Fibroblast of skin of left quadriceps (primary cell): ENCODE measurements at places on chromosomes 1 and 21.

- no peak for DNase-seq
These were observed 73.8 kb downstream of the MTR start for GRCh38 chr1:236868625-236869467.

DNA sequence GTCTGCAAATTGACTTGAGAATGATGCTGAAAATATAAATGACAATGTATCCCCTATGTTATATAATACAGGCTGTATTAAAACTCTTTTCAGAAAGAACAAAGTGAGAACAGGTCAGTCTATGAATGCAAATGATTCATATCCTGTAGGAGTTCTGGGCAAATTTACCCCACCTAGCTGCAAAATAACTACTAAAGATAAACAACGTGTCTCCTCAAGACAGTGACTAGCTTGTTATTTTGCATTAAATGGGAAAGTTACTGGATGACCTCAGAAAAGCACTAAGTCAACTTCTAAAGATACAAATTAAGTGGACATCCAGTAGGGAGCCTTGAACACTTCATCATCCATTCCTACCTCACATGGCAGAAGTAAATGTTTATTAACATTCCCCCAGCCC lies 11.1 kb downstream of the RNF19B start:
- no peak for DNase-seq

DNA sequence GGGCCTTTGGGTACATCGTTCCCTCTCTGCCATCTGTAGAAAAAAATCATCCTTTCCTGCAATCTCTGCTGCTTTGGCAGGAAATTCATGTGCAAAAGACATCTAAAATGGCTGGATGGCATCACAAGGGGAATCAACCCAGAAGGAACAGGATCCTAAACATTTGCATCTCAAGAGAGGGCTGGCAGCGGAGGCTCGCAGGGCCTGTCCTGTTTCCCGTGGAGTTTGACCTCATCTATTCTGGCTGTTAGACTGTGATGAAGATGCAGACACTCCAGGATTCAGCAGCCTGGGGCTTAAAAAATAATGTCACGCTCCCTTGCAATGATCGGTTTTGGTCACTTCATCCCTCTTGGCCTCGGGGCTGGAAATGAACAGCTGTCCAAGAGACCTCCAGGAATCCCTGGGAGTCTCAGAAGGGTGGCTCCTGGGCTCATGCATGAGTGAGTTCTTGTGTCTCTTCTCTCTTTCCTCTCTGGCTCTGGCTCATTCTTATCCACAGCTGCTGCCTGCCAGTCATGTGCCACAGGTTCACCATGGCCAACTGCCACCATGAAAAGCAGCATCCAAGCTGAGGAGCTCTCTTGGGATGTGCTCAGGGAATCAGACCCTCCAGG lies 16.1 kb upstream of the PCP4 start:
- DNase-seq, result no peak

GRCh38 chr1:165468253-165468652 lies 23.3 kb upstream of the RXRG start:
- DNase-seq, result no peak

DNA sequence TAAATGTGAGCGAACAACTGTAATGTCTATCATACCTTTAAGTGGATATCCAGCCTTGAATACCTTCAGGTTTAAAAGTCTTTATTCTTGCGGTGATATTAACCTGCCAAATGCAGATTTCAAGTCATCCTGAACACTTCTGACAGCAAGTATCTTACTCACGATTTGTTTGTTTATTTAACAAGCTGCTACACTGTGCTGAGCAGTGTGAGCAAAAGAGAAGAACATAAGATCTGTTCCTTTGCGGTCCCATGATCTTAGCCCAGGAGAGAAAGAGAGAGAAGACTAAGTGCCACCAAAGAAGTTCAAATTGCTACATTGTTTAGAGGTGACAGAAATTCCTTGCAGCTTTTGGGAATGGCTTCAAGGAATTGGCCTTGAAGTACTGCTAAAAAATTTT lies 9.5 kb upstream of the IL24 start:
- DNase-seq, result no peak

GRCh38 chr1:46798810-46799209 lies at the start of gene CYP4B1:
Gene CYP4B1 (plus strand): TSS chr1:46799046. CDS start chr1:46799082, 36 bp downstream.
- no peak for DNase-seq
